ENCODE measurements at places on chromosomes 4 and X.

- DNase-seq, result peak; percentile 49
Observed at GRCh38 chr4:113540859-113541258, 220.7 kb downstream of the CAMK2D start.

DNA sequence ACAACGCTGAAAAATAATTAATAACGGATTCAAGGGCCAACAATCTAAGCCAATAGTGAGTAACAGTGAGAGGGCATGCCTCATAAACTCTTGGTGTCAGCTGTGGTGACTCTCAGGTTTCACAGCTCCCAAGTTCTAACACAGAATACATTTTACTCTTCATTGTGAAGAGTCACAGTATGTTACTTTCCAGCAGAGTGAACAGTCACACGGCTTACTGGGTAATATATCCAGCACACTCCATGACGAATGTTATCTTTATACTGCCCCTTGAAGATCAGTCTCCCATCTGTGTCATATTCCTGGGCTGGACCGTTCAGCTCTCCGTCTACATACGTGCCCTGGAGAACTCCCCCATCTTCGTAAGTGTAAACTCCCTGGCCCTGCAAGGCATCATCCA, 23.1 kb downstream of the SETD7 start:
- peak; percentile 49 for DNase-seq

DNA sequence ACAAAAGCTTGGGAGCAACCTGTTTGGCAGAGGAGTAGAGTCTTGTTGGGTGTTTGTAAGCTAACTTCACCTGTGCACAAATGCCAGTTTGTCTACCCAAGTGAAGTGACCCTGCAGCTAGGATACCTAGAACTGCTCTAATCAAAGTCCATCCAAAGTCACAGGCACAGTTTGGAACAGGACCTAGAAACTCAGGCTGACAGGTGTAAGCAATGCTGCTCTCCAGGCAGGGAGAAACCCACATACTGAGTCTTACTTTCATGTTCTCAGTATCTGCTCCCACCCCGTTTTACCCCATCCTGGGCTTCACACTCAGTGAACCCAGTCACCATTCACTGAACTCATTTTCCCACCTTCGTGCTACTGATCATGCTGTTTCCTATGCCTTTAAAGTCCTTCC, 40.3 kb downstream of the MAML3 start:
- no peak for DNase-seq

- DNase-seq, result no peak
Observed at GRCh38 chr4:53951414-53951813, 113.0 kb downstream of the CHIC2 start.

GRCh38 chrX:23883737-23884354, 23.9 kb downstream of the APOO start:
- no peak for DNase-seq

DNA sequence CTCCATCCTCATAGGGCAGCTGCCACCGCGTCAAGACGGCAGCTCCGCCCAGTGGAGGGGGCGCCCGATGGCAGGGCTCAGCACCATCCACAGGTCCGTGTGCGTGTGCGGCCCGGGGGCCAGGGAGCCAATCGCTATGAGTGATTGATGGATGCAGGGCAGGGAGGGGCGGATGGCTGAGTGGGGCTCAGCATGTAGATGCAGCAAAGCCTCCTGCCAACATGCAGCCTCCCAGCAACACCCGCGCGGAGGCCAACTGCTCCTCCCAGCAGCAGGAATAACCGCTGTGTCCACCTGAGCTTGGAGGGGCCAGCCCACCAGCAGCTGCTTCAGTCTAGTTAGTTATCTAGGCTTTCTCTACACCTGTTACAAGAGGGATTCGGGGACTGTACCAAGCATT, 77.4 kb downstream of the MTMR1 start:
- DNase-seq, result no peak

GRCh38 chr4:126583509-126583908, 1049.2 kb upstream of the INTU start:
- no peak for DNase-seq

- no peak for DNase-seq
Observed at GRCh38 chr4:121709766-121710405, 13.1 kb upstream of the ANXA5 start.

DNA sequence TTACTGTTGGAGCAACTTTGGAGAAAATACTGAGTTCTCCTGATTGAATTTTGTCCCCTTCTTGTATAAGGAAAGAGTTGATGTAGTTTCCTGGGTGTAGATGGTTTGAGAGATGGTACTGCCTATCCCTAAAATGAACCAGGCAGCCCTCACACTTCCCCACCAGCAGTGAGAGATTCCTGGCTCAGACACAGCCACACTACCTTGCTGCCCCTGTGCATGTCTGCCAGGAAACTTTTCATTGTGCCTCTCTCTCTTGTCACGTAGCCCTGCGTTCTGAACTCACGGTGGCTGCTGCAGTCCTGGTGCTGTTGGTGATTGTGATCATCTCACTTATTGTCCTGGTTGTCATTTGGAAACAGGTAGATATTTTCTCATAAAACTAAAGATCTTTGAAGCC, 45.2 kb downstream of the PDGFRA start:
- DNase-seq, result no peak

DNA sequence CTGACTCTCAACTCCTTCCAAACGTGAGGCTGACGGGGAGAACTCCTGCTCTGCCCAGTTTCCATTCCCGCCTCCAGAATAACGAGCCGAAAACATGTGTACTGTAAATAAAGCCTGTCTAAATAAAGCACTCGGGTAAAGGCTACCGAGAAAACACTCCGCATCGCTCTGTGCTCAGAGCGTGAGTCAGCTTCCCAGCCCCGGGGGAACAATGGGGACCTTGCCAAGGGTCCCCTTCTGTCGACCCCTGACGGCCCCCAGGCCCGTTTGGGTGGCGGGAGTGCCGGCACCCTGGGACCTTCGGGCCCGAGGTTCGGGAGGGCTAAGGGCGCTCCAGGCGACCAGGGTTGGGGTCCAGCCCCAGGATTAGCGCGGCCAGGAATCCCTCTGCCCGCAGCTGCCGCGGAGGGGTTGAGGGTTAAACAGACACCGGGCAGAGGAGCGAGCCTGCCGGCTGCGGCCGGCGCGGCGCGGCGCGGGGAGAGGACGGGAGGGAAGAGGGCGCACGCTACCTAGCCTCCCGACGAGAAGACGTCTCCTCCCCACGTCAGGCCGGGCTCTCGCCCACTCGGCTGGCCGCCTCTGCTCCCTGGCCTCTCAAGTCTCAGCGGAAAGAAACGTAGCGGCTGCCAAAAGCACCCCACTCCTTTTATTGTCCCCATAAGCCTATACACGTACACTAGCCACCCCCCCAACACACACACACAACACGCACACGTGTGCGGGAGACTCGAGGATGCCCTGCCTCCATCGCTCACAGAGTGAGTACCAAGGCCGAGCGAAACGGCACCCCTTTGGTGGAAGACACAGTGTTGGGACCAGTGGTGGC, 85.5 kb downstream of the BCOR start:
- peak; percentile 40 for DNase-seq

DNA sequence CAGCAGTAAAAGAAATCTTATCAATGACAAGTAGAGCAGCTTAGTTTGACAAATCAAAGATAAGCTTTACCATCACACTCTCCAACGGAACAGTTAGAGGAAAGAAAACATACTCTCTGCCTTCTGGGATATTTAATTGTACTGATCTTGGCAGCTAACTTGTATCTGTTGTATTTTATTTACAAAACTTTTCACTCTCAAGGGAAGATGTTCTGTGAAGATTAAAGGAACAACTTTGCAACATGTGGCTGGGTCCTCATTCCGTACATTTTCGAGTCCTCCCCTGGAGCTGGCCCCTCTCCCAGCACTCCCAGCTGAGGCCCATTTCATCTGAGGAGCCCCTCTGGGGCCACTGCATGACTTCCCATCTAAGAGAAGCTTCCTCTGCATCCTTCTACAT, 74.4 kb downstream of the RPS3A start:
- DNase-seq, result peak; percentile 87

DNA sequence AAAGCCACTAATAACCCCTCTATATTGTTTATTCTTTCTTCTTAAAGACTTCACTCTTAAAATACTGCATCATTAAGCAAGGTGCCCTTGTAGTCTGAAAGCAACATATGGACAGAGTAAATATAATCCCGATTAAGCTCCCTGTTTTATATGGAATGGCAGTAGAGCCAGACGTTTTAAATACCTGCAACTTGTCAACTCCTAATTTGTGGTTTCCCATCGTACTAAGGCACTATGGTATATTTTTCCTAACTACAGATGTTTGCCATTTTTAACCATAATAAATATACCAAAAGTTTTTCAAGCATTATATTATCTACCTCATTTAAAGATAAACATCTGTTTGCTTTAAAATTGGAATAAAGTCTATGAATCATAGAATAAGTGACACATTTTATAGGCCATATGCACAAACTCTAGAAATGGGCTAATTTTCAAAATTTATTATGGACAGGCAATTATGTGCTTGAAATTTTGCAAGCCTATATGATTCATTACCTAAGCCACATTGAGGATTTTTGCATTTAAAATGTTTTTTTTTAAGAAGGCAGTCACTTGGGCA, 194.6 kb downstream of the FRMPD4 start:
- no peak for DNase-seq

DNA sequence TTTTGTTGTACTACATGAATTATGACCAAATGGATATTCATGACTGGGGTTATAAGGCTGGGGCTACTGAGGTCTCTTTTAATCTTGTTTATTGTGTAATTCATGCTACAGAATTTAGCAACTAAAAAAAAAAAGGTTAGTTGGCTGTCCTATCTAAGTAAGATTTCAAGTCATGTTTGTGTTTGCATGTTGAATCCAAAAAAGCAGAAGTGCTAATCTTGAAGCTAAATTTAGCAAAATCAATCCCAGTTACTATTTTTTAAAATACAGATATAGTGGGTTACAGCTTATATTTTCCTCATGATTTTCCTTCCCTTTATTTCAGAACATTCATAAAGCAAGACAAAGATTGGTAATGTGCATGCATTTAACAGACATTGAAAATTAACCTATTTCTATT, 19.4 kb downstream of the MTMR1 start:
- no peak for DNase-seq

DNA sequence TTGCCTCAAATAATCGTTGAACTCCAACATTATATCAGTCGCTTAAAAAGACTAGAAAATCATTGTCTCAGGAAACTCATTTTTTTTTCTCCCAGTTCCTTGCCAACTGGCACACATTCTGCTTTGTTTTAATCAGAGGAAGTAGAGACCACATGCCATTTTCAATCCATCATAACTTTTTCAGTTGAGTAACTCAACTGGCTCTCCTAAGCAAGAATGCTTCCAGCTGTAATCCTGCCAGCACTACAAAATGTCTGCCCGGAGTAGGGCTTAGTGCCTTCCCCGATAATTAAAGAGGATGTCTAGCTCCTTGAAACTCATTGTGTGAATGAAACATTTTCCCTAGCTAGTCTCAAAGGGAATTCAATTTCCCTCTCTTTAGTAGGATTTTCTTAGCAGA, 33.0 kb downstream of the FREM3 start:
- DNase-seq, result peak; percentile 84

DNA sequence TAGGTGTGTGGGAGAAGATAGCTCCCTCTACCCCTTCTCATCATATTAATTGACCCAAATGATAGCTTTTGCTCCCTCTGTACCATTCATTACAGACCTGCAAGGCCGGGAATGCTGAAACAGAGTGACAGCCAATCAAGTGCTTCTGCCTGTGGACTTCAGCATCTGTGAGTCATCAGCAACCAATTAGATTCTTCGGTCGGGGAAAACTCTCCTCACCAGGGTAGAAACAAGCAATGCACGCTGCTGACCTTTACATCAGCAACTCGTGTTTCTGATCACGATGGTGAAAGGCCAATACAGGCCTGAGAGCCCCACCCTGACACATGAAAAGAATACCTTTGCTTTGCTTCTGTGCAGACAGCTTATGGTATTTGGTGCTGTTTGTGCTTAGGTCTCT, 347.2 kb upstream of the DDX53 start:
- DNase-seq, result peak; percentile 56

GRCh38 chr4:146108756-146109155, 66.8 kb upstream of the LSM6 start:
- DNase-seq, result no peak

GRCh38 chr4:13546142-13546940, 2.0 kb upstream of the NKX3-2 start:
- peak; percentile 54 for DNase-seq

DNA sequence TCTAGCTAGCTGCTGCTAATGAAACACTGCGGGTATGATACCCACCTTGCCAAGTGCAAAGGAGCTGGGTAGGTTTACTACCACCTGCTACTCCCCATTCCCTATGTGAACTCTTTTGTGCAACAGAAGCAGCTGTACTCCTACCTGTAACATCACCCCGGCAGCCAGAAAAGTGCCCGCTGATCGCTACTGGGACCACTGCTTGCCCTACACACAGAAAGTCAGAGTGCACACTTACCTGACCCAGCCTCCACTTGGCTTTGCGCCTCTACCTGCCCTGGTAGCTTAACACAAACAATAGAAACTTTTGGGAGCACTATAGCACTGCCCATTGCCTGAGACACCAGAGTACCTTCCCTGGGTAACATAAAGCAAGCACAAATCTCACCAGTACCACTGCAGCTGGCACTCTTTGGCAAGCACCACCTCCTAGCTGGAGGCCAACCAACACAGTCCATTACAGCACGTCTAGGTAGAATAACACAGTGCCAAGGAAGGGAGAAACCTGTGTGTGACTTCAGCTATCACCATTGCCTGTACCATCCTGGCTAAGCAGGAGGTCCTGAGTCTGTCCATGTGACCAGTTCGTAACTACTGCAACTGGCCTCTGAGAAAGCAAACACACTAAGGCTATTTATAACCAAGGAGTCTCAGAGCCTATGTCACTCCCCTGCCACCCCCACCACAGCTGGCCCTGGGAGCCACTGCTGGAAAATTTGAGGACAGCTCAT, 80.1 kb downstream of the CENPC start:
- DNase-seq, result peak; percentile 3

DNA sequence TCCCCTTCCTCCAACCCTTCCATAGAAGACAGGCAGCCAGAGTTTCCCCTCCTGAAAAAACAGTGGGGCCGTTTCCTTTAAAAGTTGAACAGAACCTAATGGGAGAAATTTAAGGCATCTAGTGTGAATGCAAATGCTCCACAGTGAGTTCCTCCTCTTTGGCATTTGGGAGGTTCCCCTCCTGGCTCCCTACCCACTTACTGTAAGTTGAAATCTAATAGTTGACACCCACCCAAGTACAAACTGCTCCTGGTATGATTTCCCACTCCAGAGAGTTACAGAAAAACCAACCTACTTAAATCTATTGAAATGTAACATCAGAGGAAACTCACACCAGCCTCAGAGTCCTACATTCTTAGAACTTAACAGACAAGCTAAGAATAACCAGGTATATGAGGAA, 17.6 kb downstream of the ENPEP start:
- no peak for DNase-seq

Data from muscle of back (tissue), 13 donors.